Right ventricle myocardium superior (tissue), 1 donor: ENCODE measurements at places on chromosomes 7 and 10. TPM values are rescaled to one million over a fixed set of nuclear protein-coding genes. Genes with fewer than 3 reads are reported as not detected.

ASB15 gene
- total RNA-seq, result 78.6 TPM

SFMBT2 gene
- total RNA-seq, result 9.4 TPM

PODXL gene
- 57.1 TPM for total RNA-seq

ABCB4 gene
- 5.0 TPM for total RNA-seq

CREB5 gene
- 4.7 TPM for total RNA-seq

HMX2 gene
- total RNA-seq, result not detected

ZNF425 gene
- 0.38 TPM for total RNA-seq

TAS2R4 gene
- total RNA-seq, result 0.32 TPM

PDE1C gene
- 181 TPM for total RNA-seq

OR13A1 gene
- total RNA-seq, result not detected

CFAP69 gene
- total RNA-seq, result 1.3 TPM

CTAGE8 gene
- total RNA-seq, result 0.32 TPM

GIMAP1 gene
- 5.6 TPM for total RNA-seq

SAP25 gene
- total RNA-seq, result 0.54 TPM

PSTK gene
- 2.9 TPM for total RNA-seq

OR2A12 gene
- total RNA-seq, result not detected

GPR15LG gene
- total RNA-seq, result not detected

CHST15 gene
- 3.0 TPM for total RNA-seq

KCNMA1 gene
- total RNA-seq, result 2.0 TPM

NSUN5 gene
- 16.2 TPM for total RNA-seq

LHFPL3 gene
- not detected for total RNA-seq

TMEM184A gene
- total RNA-seq, result 0.30 TPM

GBX1 gene
- 2.7 TPM for total RNA-seq

FAM24A gene
- total RNA-seq, result not detected

HOXA5 gene
- total RNA-seq, result 0.62 TPM

CTTNBP2 gene
- total RNA-seq, result 2.0 TPM

FEZF1 gene
- not detected for total RNA-seq

PTEN gene
- 54.3 TPM for total RNA-seq

UPK3B gene
- total RNA-seq, result 0.22 TPM

PRXL2A gene
- total RNA-seq, result 110 TPM

TUBB8 gene
- not detected for total RNA-seq

INSYN2A gene
- 0.05 TPM for total RNA-seq

C10orf67 gene
- 0.54 TPM for total RNA-seq
